Natural killer cell (primary cell): ENCODE measurements at places on chromosomes 3 and 15.
A peak's percentile ranks its signal among the peaks of the same experiment; 100 is the strongest.

GRCh38 chr3:120559242-120560061 lies 36.7 kb upstream of the NDUFB4 start:
- no peaks in the 10 kb centered on the region for H3K36me3 ChIP-seq
- peaks cover 10% of the 10 kb centered on the region for H3K4me1 ChIP-seq
- no peak overlapping the region for H3K27ac ChIP-seq
- no peak overlapping the region for H3K4me3 ChIP-seq
- no peak for DNase-seq
- H3K27me3 ChIP-seq = no peaks in the 10 kb centered on the region

DNA sequence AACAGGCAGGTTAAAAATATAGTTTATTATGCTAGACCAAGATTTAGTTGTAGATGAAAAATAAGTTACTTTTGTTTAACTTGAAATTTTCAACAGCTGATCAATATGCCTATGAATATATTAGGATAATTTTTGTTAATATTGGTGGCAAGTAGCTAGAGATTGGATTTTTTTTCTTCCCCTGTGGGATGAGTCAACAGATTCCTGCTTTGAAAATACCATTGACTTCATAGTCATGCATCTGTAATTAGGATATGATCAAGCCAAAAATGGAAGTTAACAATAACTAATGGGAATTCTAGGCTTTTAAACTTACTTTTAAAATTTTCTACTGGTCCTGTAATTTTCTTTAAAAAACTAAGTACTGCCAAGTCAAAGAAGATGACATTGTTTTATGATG lies 211.7 kb downstream of the ZIC1 start:
- no peaks in the 10 kb centered on the region for H3K36me3 ChIP-seq
- H3K27ac ChIP-seq = no peak overlapping the region
- H3K4me3 ChIP-seq = no peak overlapping the region
- H3K4me1 ChIP-seq = no peaks in the 10 kb centered on the region
- H3K27me3 ChIP-seq = no peaks in the 10 kb centered on the region
- no peak for DNase-seq

- no peaks in the 10 kb centered on the region for H3K36me3 ChIP-seq
- H3K27me3 ChIP-seq = no peaks in the 10 kb centered on the region
- H3K27ac ChIP-seq = no peak overlapping the region
- H3K4me1 ChIP-seq = no peaks in the 10 kb centered on the region
- no peak overlapping the region for H3K4me3 ChIP-seq
Measured at GRCh38 chr3:150933473-150933995, 28.3 kb upstream of the MINDY4B start.

DNA sequence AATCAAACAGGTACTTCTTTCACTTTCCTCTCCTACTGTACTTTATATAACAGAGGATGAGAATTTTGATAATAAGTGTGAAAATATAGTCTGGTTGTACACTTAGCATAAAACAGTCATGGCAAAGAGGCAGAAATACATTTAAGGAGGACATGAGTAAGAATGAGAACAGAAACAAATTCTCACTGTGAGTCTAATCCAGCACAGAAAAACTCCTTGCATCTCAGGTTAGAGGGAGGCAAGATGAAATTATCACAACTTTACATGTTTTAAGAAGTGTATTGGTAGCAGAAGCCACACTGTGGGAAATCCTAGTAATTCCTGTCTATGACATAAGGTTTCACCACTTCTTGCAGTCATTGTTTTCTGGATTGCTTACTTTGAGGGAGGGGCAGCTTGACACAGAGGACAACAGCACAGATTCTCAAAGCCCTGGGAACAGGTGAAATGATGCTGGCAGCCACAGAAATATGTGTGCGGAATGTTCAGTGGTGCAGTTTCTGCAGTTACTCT lies 733.6 kb upstream of the GBE1 start:
- H3K36me3 ChIP-seq = no peaks in the 10 kb centered on the region
- no peak for DNase-seq
- no peak overlapping the region for H3K27ac ChIP-seq
- H3K4me3 ChIP-seq = no peak overlapping the region
- no peaks in the 10 kb centered on the region for H3K27me3 ChIP-seq

DNA sequence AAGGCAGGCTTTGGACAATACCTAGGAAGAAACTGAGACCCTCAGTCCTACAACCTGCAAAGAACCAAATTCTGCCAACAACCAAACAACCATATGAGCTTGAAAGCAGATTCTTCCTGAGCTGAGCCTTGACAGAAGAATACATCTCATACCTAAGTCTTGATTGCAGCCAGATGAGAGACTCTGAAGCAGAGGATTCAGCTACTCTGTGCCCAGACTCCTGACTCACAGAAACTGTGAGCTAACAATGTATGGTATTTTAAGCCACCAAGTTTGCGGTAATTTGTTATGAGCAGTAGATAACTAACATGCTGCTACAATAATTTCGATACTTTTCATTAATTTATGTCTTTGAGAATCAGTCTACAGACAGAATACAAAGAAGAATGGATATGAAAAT lies 325.1 kb upstream of the CBLB start:
- no peaks in the 10 kb centered on the region for H3K4me1 ChIP-seq
- H3K27ac ChIP-seq = no peak overlapping the region
- no peak overlapping the region for H3K4me3 ChIP-seq
- no peaks in the 10 kb centered on the region for H3K36me3 ChIP-seq

DNA sequence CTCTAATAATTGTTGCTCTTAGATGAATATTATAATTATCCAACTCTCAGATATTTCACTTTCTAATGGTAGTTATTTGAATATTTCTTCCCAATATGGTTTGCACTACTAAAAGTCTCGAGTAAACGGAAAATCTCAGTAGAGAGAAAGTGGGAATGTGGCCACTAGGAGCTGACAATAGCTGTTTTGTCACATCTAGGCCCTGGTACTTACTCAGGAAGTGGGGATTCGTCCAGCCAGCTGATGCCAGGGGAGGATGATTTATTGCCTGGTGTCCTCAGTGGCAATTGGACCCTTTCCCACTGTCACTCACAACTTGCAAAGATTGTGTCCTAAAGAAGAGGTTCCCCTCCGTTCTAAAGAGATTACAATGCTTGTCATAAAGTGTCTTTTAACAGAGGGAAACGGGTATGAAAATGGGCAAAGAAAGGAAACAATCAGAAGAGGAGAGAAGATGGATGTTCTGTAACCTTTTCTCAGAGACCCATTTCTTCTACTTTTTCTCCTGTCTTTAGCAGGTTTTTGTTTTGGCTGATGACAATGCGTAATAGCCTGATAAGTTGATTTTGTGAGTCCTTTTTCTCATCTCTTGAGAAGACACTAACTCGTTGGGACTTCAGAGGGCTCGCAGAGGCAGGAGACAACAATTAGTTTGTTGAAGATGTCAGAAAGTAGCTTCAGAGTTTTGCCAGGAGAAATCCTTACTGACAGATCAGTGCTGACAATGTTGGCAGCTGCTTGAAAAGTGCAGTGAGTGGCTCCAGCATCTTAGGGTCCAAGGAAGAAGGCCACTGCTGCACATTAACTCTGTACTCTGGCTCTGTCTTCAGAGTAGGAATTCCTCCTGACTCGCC lies 320.6 kb downstream of the MECOM start:
- no peaks in the 10 kb centered on the region for H3K27me3 ChIP-seq
- no peaks in the 10 kb centered on the region for H3K4me1 ChIP-seq
- H3K36me3 ChIP-seq = no peaks in the 10 kb centered on the region
- DNase-seq = no peak

- H3K36me3 ChIP-seq = no peaks in the 10 kb centered on the region
- no peaks in the 10 kb centered on the region for H3K27me3 ChIP-seq
- H3K4me1 ChIP-seq = no peaks in the 10 kb centered on the region
- no peak for DNase-seq
- no peak overlapping the region for H3K4me3 ChIP-seq
- H3K27ac ChIP-seq = no peak overlapping the region
Measured at GRCh38 chr3:193190146-193190786, 50.8 kb upstream of the PLAAT1 start.

- H3K4me1 ChIP-seq = no peaks in the 10 kb centered on the region
- no peak overlapping the region for H3K27ac ChIP-seq
- no peak for DNase-seq
Measured at GRCh38 chr3:17672506-17672905, 69.9 kb downstream of the TBC1D5 start.

DNA sequence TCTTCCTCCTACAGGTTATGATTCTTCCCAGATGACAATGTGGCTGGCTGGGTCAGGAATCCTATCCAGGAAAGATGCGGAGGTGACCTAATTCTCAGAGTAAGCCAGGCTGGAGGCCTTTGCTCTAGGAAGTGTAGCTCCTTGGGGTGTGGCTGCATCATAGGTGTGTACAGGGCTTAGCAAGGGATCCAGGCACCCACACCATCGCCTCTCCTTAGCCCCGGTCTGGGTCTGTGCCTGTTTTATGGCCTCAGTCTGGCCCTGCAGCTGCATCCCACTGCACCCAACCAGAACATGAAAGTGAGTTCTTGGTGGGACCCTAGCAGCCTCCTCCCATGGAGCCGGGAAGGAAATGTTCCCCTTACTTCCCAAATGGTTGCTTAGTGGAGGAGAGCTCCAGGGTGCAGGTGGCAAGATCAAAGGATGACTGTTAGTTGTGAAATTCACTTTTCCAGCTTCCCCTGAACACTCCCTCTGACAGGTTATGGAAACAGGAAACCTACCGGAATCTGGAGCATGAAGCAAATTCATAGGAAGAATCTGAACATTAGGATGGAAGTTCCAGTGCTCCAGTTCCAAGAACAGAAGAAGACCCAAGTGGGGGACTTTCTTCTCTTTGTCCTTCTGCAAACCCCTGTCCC lies 2.7 kb upstream of the AMOTL2 start:
- DNase-seq = no peak
- H3K4me1 ChIP-seq = peaks cover 17% of the 10 kb centered on the region
- no peaks in the 10 kb centered on the region for H3K36me3 ChIP-seq

DNA sequence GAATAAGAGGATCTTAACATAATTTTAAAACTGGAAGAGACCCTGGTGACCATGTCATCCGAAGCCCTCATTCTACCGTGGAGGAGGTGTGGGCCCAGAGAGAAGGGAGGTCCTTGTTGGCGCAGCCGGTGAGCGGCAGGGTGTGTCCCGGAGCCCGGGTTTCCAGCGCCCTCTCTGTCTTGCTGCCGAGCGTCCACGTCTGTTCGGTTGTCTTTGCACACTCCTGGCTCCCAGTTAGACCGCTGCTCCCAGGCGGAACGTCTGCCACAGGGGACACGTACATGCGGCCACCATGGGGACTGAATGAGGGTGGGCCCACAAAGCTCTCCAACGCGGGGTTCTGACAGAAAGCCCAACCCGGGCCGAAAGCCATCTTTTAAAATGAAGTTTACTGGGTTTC lies 6.6 kb upstream of the MUC4 start:
- no peak for DNase-seq
- H3K27ac ChIP-seq = no peak overlapping the region
- H3K27me3 ChIP-seq = no peaks in the 10 kb centered on the region
- H3K4me1 ChIP-seq = peaks cover 7% of the 10 kb centered on the region
- H3K36me3 ChIP-seq = no peaks in the 10 kb centered on the region

DNA sequence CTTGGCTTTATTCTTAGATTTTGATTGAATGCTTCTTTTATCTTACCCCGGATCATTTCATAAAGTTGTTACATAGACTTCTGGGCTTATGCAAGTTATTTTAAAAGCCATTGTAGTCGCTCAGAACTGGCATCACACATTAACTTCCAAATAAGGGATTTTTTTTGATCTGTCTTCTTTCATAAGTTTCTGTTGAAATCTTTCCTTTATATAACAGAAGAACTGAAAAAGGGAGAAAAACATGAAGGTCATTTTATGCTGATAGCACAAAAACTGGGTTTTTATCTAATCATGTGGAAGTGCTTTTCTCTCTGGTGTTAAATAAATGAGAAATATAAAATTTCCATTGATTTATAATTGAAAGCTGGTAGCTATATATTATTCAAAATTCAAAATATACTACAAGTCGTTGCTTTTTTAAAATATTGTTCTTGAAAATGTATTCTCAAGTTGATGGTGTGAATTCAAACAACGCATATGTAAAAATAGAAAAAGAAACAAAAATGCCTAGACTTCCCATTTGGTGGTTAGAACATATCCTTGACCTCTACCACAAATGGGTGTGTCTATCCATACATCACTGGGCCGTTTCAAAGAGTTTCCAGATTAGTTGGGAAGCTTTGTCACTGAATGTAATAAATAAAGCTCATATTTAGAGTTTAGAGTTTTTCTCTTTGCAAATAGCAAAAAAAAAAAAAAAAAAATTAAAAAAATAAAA lies 258.3 kb upstream of the ZPLD1 start:
- H3K27ac ChIP-seq = no peak overlapping the region
- no peak for DNase-seq
- no peaks in the 10 kb centered on the region for H3K36me3 ChIP-seq
- H3K27me3 ChIP-seq = no peaks in the 10 kb centered on the region
- H3K4me3 ChIP-seq = no peak overlapping the region

DNA sequence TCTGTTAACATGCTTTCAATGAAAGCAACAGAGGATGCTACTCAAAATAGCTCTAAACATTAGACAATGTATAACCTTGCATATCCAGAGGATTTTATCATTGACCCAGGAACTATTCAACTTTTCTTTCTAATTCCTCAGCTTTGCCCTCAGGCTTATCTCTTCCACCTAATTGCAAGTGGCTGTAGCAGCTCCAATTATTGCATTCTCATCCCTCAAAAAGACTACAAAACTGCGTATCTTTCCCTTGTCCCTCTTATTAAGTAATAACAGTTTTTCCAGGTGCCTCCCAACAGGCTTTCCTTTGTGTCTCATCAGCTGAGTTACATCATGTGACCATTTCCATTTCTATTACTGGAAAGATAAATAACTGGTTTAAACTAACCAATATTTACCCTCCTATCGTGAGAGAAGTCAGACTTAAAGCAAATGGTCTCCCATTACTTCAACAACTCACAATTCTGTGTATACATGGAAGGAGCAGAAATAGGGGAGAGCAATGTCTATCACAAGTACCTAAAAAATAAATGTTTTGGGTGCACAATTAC lies 78.0 kb upstream of the MBNL1 start:
- H3K4me3 ChIP-seq = no peak overlapping the region
- peaks cover 16% of the 10 kb centered on the region for H3K4me1 ChIP-seq
- H3K27me3 ChIP-seq = no peaks in the 10 kb centered on the region
- no peak for DNase-seq
- H3K36me3 ChIP-seq = no peaks in the 10 kb centered on the region
- no peak overlapping the region for H3K27ac ChIP-seq

GRCh38 chr15:86066174-86066834 lies 13.4 kb upstream of the AGBL1 start:
- no peaks in the 10 kb centered on the region for H3K4me1 ChIP-seq
- no peak overlapping the region for H3K27ac ChIP-seq
- no peak overlapping the region for H3K4me3 ChIP-seq

DNA sequence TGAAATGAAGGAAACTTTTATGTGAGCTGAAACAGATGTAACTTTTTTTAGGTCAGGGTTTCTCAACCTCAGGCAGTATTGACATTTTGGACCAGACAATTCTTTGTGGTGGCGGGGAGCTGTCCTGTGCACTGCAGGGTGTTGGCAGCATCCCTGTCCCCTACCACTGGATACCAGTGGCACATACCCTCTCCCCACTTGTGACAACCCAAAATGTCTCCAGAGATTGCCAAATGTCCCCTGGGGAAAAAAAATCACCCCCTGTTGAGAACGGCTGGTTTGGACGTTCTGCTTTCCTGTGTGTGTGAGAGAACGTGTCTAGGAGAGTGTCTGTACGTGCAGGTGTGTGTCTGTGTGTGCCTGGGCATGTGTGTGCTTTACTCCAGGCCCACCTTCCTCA lies 30.7 kb upstream of the GRIP2 start:
- no peak for DNase-seq
- no peak overlapping the region for H3K4me3 ChIP-seq
- H3K27me3 ChIP-seq = no peaks in the 10 kb centered on the region
- H3K27ac ChIP-seq = no peak overlapping the region

- peak overlapping the region; percentile 83 for H3K27ac ChIP-seq
- peaks cover 19% of the 10 kb centered on the region for H3K4me1 ChIP-seq
- no peak overlapping the region for H3K4me3 ChIP-seq
- H3K27me3 ChIP-seq = no peaks in the 10 kb centered on the region
- no peaks in the 10 kb centered on the region for H3K36me3 ChIP-seq
Measured at GRCh38 chr15:52228921-52229320, 37.7 kb upstream of the GNB5 start.
